Activated gamma-delta T cell treated with Interleukin-2 at 50 U/mL for 16 hours (primary cell): ENCODE measurements at places on chromosomes 3 and 15.

- DNase-seq: no peak
Measured at GRCh38 chr3:58857402-58857801, 190.8 kb upstream of the FAM3D start.

GRCh38 chr3:10391391-10391790, 70.5 kb upstream of the SEC13 start:
- no peak for DNase-seq

DNA sequence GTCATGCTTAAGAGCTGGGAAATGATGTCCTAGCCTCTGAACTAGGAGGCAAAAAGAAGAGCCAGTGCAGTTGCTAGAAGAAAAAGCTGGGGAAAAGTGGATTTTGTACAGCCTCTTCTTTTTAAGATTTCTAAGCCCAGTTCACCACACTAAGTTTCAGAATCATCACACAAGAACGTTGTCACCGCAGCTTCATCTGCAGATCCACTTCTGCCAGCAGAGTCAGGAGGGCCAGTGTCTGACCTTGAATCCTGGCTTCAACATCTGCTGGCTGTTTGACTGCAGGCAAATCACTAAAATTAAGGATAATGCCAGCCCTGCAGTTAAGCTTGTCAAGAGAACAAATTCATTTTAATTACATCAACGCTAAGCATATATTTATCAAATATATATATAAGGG, 36.2 kb downstream of the HDC start:
- no peak for DNase-seq

DNA sequence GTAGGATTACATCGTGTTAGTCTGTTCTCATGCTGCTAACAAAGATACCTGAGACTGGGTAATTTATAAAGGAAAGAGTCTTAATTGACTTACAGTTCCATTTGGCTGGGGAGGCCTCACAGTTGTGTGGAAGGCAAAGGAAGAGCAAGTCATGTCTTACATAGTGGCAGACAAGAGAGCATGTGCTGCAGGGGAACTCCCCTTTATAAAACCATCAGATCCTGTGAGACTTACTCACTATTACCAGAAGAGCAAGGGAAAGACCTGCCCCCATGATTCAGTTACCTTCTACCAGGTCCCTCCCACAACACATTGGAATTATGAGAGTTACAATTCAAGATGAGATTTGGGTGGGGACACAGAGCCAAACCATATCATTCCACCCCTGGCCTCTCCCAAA, 3.4 kb downstream of the SLC25A26 start:
- DNase-seq: no peak

- no peak for DNase-seq
Measured at GRCh38 chr15:42048080-42048820, 27.4 kb upstream of the PLA2G4E start.

DNA sequence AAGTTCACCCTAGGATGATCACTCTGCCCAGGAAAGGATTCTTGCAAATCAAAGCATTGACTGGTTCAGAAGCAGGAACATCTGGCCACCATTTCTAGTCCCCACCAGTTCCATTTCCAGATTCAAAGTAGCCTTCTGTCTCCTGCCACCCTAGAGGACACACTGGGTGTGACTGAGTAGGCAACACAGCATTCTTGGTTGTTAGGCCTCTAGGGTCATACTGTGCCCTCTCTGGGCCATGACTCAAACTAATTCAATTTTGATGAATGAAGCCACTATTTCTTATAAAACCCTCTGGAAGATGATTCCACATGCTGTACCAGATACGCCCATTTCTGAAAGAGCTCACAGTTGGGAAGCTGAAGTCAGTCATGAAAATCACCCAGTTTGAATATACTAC, 69.7 kb downstream of the WDR76 start:
- no peak for DNase-seq

- no peak for DNase-seq
Measured at GRCh38 chr15:88016406-88016805, 240.1 kb downstream of the NTRK3 start.

DNA sequence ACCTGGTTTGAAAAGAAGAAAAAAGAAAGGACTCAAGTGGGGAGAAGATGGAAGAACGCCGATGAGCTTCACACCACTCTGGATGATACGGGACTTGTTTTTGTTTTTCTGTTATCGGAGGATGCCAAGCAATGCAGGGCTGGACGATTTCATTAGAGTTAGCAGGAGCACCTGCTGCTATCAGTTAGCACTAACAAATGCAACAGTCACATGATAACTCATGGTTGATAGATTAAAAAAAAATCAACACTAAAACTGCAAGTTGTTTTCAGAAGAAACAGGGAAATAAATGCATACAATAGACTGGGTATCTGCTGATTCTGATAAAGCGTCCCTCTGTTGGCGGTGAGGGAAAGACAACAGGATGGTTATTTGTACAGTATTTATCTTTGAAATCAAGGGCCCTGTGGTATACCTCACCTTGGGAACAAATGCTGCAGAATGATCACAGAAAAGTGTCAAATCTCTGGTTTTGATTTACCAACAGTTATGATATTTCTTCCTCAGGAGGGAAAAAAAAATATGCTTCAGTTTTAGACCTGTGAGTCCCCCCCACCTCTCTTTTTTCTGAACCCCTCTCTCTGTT, 575.1 kb downstream of the FOXP1 start:
- no peak for DNase-seq

DNA sequence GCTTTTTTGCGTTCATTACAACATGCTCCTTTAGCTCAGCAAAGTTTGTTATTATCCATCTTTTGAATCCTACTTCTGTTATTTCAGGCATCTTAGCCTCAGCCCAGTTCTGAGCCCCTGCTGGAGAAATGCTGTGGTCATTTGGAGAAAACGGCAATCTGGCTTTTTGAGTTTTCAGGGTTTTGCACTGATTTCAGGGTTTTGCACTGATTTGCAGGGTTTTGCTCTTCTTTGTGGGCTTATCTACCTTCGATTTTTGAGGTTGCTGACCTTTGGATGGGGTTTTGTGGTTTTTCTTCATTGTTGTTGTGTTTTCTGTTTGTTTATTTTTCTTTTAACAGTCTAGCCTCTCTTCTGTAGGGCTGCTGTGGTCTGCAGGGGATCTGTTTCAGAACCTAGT, 137.4 kb downstream of the RSRC1 start:
- DNase-seq: no peak
